Activated naive CD8-positive, alpha-beta T cell treated with anti-CD3 and anti-CD28 coated beads, Interleukin-2, amount 10 ng/mL, durations not matched to agents 7 days and 5 days (primary cell): ENCODE measurements at places on chromosomes 1 and 21. TPM values are rescaled to one million over a fixed set of nuclear protein-coding genes. Genes with fewer than 3 reads are reported as not detected.

GRCh38 chr1:175742790-175743459, 470 bp downstream of the TNR start:
- peaks cover 12% of the 10 kb centered on the region for H3K27me3 ChIP-seq
- no peak for DNase-seq
- no peak overlapping the region for H3K27ac ChIP-seq
- H3K36me3 ChIP-seq, result no peaks in the 10 kb centered on the region
- peaks cover 3% of the 10 kb centered on the region for H3K4me1 ChIP-seq
- H3K4me3 ChIP-seq, result no peak overlapping the region

DNA sequence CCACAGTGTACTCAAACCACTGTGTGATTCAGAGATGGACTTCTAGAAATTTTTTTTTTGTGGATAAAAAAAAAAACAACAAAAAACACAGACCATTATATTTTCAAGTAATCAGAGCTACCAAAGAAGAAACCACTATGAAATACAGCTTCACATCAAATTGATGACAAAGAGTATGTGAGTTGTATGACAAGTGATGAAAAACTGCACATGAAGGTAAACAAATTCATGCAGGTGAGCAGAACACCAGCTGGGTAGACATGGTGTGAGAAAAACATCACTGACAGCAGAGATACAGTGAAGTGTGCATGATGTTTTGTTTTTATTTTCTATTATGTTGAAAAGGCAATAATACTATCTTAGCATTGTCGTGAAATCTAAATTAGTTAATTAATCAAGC, 8.0 kb upstream of the PTPRC start:
- no peak overlapping the region for H3K27ac ChIP-seq
- peaks cover 20% of the 10 kb centered on the region for H3K36me3 ChIP-seq
- no peak for DNase-seq
- no peak overlapping the region for H3K4me3 ChIP-seq

Gene PSRC1
- total RNA-seq, result 30.5 TPM

DNA sequence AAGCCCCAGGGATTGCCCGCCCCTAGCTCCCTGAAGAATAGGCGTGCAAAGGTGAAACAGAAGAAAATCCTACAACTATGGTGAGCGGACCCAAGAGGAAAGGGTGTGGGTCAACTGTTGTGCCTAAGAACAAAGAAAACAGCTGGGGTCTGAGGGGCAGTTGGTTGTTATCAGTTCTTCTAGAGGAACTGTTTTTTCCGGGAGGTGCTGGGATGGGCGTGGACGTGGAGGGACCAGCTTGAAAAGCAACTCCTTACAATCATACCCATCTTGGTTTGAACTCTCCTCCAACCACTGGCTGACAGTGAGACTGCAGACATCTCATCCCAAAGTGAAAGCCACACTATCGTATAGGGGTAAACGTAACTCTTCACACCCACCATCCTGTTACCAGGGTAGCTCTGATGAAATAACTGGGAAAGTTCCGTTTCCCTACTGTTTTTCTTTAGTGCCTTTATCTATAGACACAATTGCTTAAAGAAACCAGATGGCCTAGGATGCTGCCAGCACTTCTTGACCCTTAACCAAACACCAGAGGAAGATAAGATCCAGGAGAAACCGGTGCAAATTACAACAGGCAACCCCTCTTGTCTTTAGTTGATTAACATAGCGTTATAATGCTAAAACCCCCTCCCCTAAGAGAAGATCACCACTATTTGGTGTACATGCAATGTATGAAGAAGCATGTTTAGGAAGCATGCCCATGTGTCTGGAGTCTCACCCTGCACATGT, 25.6 kb upstream of the FAM89A start:
- peaks cover 9% of the 10 kb centered on the region for H3K27me3 ChIP-seq
- no peak overlapping the region for H3K4me3 ChIP-seq
- no peak overlapping the region for H3K27ac ChIP-seq
- H3K36me3 ChIP-seq, result no peaks in the 10 kb centered on the region
- DNase-seq, result no peak

Gene PERM1
- total RNA-seq, result not detected

DNA sequence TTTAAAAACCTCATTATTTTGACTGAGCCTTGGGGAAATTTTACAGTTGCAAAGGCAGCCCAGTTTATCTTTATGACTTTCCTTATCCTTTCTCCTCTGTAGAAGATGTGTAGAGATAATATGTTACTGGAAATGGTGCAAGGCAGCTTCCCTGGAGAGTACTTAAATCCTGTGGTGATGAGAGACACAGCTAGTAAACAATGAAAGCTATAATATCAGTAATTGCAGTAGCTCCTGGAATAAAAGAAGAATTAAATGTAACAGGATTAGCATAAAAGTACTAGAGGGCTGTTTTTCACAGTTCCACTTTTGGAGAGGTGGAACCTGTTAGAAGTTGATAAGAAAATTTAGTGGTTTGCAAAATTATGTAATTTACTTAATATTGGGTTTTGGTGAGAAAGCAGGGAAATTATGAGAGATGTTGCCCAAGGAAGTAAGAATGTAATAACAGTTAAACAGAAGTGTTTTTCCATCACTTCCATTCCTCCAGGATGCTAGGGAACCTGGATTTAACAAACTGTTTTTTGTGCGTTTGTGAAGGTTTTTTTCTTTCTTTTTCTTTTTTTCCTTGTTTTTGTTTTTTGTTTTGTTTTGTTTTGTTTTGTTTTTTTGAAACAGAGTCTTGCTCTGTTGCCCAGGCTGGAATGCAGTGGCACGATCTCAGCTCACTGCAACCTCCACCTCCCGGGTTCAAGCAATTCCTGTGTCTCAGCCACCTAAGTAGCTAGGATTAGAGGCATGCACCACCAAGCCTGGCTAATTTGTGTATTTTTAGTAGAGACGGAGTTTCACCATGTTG, 15.7 kb upstream of the EDEM3 start:
- no peaks in the 10 kb centered on the region for H3K4me1 ChIP-seq
- H3K27me3 ChIP-seq, result peaks cover 15% of the 10 kb centered on the region
- no peak overlapping the region for H3K4me3 ChIP-seq
- no peak for DNase-seq
- H3K36me3 ChIP-seq, result peaks cover 2% of the 10 kb centered on the region

DNA sequence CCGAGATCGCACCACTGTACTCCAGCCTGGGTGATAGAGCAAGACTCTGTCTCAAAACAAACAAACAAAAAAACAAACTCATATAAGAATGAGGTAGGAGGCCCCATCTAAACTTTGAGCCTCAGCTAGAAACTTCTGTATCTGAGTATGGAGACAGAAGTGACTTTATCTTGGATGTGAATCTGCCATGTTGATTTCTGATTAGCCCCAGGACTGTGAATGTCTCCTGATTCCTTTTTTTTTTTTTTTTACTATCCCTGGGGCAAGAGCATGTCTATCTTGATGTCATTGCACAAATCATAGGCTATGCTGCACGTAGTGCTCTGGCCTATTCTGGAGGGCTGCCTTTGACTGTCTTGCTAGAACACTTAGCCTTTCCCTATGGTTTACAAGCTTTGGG, 211.0 kb downstream of the PTPRU start:
- no peak overlapping the region for H3K4me3 ChIP-seq
- H3K27me3 ChIP-seq, result peaks cover 9% of the 10 kb centered on the region
- H3K36me3 ChIP-seq, result no peaks in the 10 kb centered on the region
- DNase-seq, result no peak
- H3K27ac ChIP-seq, result no peak overlapping the region

- DNase-seq, result peak; percentile 50
- H3K27ac ChIP-seq, result peak overlapping the region; percentile 32
- no peak overlapping the region for H3K4me3 ChIP-seq
- H3K36me3 ChIP-seq, result no peaks in the 10 kb centered on the region
- peaks cover 6% of the 10 kb centered on the region for H3K27me3 ChIP-seq
These were observed 47.1 kb upstream of the TLR5 start for GRCh38 chr1:223189903-223190724.

Gene CELA2B
- not detected for total RNA-seq

GRCh38 chr1:203287109-203287893, 18.0 kb upstream of the BTG2 start:
- peak overlapping the region; percentile 82 for H3K4me3 ChIP-seq
- peak; percentile 75 for DNase-seq
- H3K36me3 ChIP-seq, result peaks cover 2% of the 10 kb centered on the region
- no peaks in the 10 kb centered on the region for H3K27me3 ChIP-seq

Gene C1orf167
- not detected for total RNA-seq

DNA sequence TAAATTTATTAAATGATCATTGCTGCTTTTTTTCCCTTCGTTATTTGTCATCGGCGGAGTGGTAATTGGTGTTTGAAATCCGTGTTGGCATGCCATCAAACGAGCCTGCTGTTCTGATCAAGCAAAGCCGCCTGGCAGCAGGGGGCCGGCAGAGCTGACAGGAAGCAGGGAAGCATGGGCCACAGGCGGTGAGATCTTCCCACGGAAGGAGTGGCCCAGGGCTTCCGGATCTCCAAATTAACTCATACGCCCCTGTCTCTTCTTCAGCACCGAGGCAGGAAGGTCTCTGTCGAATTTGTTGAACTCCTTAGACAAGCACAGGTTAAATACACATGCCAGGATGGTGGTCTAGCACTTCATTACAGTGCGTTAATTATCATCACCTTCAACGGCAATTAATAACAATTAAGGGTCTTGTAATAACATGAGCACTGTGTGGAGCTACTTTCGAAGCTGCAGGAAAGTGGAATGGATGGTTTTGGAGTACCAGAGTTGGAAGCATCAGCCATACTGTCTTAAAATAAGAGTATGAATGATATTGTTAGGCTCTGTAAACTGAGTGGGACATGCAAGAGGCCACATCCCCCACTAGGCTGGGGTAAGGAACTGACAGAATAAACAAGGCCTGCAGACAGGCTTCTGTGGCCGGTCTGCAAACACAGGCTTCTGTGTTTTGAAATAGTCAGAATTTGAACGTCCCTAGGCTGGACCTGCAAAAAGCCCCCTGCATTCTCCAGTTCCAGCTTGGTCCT, 199.4 kb upstream of the DAB1 start:
- DNase-seq, result no peak
- H3K4me1 ChIP-seq, result no peaks in the 10 kb centered on the region
- no peak overlapping the region for H3K4me3 ChIP-seq

Gene OR2G6
- not detected for total RNA-seq

GRCh38 chr1:63929106-63929478, 155.3 kb downstream of the ROR1 start:
- H3K4me3 ChIP-seq, result no peak overlapping the region
- DNase-seq, result no peak
- H3K27me3 ChIP-seq, result no peaks in the 10 kb centered on the region
- no peak overlapping the region for H3K27ac ChIP-seq
- H3K4me1 ChIP-seq, result no peaks in the 10 kb centered on the region

GRCh38 chr1:24991697-24992096, 61.6 kb upstream of the RUNX3 start:
- H3K4me3 ChIP-seq, result peak overlapping the region; percentile 72
- H3K36me3 ChIP-seq, result peaks cover 10% of the 10 kb centered on the region
- no peak for DNase-seq
- H3K27ac ChIP-seq, result peak overlapping the region; percentile 96
- H3K4me1 ChIP-seq, result peaks cover 88% of the 10 kb centered on the region

DNA sequence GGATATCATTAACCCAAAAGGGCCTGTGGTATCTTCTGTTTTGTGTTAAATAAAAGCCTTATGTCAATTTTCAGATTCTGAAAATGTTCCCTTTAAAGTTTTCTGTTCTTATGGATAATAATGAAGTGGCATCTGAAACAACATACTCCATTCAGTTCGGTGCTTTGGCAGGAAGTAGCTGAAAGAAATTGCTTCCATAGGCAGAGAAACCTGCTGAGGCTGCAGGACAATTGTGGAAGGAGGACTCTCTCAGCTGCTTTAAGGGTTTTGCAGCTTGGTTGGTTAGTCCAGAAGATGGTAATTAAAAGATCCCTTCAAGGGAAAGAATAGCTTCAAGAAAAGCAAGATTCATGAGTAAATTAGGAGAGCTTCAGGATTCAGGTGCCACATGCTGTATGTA, 30.5 kb upstream of the NRIP1 start:
- no peak overlapping the region for H3K27ac ChIP-seq
- DNase-seq, result no peak
- H3K4me1 ChIP-seq, result no peaks in the 10 kb centered on the region

Gene NBPF14
- 16.8 TPM for total RNA-seq

DNA sequence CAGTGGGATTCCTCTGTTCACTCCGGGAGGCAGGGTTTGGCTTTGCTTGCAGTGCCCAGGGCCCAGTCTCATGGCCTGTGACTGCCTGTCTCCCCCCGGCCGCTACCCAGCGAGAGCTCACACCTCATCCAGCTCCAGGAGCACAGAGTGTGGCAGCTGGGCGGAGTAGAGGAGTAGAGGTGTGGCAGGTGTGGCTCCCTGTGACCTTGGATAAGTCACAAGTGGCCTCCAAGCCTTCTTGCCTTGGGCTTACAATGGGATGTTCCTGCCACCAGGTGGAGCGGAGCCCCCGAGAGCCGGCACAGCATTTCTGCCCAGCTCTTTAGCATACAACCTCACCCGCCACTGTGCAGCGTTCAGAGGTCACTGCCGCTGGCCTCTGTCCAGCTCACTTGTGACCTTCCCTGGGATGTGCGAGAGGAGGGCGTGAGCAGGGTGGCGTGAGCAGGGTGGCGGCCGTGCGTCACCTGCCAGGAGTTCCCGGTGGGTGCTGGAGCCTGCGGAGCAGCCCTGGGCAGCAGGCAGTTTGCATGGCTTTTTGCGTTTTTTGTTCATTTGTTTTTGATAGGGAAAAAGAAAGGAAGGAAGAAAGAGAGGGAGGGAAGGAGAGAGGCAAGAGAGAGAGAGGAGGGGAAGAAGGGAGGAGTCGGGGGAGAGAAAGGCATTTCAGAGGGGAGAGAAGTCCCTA, 42.4 kb downstream of the CRYAA start:
- no peaks in the 10 kb centered on the region for H3K36me3 ChIP-seq
- no peaks in the 10 kb centered on the region for H3K4me1 ChIP-seq
- no peak overlapping the region for H3K27ac ChIP-seq

GRCh38 chr1:25811384-25812082, 8.2 kb upstream of the MTFR1L start:
- peaks cover 3% of the 10 kb centered on the region for H3K4me1 ChIP-seq
- H3K27me3 ChIP-seq, result no peaks in the 10 kb centered on the region
- no peak overlapping the region for H3K4me3 ChIP-seq
- H3K27ac ChIP-seq, result no peak overlapping the region

Gene LPAR3
- 4.2 TPM for total RNA-seq

Gene SFT2D2
- 58.4 TPM for total RNA-seq

Gene CENPF
- 127 TPM for total RNA-seq

- H3K4me3 ChIP-seq, result peak overlapping the region; percentile 67
- peak; percentile 45 for DNase-seq
- H3K36me3 ChIP-seq, result peaks cover 3% of the 10 kb centered on the region
These were observed 615 bp downstream of the GPR161 start for GRCh38 chr1:168135921-168136708.

Gene DMBX1
- total RNA-seq, result 0.11 TPM

Gene SPRR2A
- not detected for total RNA-seq

Gene PGBD5
- total RNA-seq, result not detected
